BJ (cell line): ENCODE measurements at places on chromosomes 5 and 9. TPM values are rescaled to one million over a fixed set of nuclear protein-coding genes. Genes with fewer than 3 reads are reported as not detected.

Gene P4HA2
- 372 and 435 TPM in 2 replicates for polyA plus RNA-seq

Gene F2RL2
- polyA plus RNA-seq: 48.8 and 60.8 TPM in 2 replicates

Gene SGCD
- polyA plus RNA-seq: 17.0 and 26.7 TPM in 2 replicates

Gene ABLIM3
- 14.0 and 25.7 TPM in 2 replicates for polyA plus RNA-seq

Gene SLC34A3
- polyA plus RNA-seq: not detected in 2 replicates

Gene IFNA6
- polyA plus RNA-seq: not detected in 2 replicates

Gene SLC45A2
- polyA plus RNA-seq: not detected in 2 replicates

Gene PCDHA6
- polyA plus RNA-seq: 0.02 and 0.09 TPM in 2 replicates
